Stimulated activated naive CD8-positive, alpha-beta T cell treated with anti-CD3 and anti-CD28 coated beads, Interleukin-15, amount 100 ng/mL, for 72 hours (primary cell): ENCODE measurements at places on chromosomes 7 and 10.

GRCh38 chr7:73706126-73707044 lies 13.1 kb downstream of the STX1A start:
- DNase-seq: no peak

GRCh38 chr7:27031289-27032172 lies 64.3 kb downstream of the HOXA1 start:
- no peak for DNase-seq

DNA sequence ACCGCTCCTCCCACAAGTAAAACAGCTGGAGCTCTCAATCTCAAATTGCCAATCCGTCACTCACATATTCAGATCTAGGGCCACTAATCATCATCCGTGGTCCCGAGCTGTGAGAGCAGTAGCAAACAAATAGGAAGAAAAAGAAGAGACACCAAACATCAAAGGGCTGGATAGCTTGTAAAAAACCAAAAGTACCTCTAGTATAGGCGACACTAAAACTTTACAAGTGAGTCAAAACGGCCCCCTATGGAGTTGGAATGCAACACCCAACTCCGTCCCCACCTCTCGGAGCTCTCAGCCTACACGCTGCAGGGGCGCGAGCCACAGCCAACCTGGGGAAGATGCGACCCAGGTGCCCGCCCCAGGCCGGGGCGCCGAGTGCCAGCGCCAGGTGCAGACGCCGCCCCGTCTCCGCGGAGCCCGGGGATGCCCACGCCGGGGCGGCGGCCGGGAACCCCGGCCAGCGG lies 581 bp downstream of the FAM3C start:
- peak; percentile 67 for DNase-seq

- no peak for DNase-seq
Measured at GRCh38 chr7:81624021-81624592, 145.7 kb downstream of the HGF start.
